ENCODE measurements at places on chromosomes 11 and 22.

DNA sequence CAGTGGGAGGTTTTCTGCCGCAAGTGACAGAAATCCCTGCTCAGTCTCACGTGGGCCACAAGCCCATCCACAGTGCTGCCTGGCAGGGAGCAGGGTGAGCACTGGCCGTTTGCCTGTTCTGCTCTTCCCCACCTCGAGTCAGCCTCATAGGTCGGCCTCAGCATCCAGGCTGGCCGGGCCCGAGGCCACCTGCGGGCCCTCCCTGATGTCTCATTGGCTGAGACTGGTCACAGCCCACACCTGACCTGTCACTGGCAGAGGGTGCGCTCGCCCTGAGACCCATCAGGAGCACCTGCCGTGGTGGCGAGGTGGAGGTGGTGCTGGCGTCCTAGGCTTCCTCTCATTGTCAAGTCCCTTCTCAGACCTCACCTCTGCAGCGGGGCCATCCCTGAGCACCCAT is 72.1 kb downstream of the ELFN2 start:
- no peak for DNase-seq

GRCh38 chr11:117986981-117987574 is 884 bp downstream of the IL10RA start:
- no peak for DNase-seq

GRCh38 chr22:28498044-28498443 is 181.6 kb downstream of the TTC28 start:
- DNase-seq: no peak

- peak; percentile 24 for DNase-seq
Observed at GRCh38 chr11:70270877-70271648, 573 bp downstream of the PPFIA1 start.

DNA sequence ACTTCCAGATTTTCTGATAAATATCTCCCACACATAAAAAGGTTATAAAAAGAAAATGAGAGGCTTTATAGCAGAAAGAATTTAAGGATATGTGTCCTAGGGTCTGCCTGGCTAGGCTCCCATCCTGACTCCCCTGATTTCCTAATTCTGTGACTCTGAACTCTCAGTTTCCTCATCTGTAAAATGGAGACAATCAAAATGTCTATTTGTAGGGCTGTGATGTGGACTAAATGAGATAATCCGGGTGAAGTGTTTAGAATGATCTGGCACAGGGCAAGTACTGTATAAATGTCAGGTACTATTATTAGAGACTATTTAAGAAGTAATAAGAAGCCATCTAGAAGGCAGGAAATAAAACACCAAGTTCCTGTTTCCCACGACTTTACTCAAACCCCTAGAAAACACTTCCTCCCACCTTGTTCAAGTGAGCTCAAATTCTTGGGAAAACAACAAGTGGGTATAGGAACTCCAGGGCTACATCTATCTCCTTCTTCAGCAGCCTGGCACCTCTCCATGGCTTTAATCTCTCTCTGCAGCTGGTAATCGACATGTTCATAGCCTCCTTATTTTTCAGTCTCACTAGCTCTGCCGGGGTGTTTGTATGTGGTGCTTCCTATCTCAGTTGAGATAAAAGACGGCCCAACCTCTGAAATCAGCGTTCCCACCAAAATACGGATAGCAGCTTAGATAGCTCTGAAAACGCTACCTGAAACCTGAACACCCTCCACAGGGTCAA is 6.7 kb downstream of the ASCC2 start:
- DNase-seq: no peak

DNA sequence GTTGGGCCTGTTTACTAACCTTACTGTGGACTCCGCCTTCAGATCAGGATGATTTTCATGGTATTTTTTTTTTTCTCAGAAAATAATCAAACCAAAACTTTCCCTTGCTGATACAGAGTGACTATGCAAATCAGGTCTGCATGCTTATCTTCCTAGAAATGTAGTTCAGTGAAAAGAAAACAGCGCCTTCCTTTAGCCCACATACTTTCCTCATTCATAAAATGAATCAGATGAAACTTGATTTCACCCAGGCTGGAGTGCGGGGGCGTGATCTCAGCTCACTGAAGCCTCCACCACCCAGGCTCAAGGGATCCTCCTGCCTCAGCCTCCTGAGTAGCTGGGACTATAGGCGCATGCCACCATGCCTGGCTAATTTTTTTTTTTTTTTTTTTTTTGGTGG is 26.0 kb downstream of the ZNRF3 start:
- DNase-seq: no peak

DNA sequence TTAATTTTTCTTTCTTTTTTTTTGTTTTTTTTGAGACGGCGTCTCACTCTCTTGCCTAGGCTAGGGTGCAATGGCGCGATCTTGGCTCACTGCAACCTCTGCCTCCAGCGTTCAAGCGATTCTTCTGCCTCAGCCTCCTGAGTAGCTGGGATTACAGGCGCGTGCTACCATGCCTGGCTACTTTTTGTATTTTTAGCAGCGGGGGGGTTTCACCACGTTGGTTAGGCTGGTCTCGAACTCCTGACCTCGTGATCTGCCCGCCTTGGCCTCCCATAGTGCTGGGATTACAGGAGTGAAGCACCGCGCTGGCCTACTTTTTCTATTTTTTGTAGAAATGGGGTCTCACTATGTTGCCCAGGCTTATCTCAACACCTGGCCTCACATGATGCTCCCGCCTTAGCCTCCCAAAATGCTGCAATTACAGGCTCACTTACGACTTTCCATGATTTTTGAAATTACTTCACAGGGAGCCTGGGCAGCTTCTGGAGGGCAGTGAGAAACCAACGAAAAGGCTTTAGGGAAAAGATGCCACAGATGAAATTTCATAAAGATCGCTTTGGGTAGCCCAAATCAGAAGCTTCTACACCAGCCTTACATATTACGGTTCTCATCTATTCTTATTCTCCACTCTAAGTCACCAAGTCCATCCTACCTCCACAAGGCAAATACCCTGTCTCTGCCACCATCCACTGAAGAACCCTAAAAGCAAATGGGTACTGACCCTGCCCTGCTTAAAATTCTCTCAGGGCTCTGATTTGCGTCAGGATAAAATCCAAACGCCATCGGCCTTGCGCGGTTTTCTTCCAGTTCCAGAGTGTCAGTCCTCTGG is 866 bp upstream of the RRM1 start:
- no peak for DNase-seq
